ENCODE measurements at places on chromosomes 1 and 21.

DNA sequence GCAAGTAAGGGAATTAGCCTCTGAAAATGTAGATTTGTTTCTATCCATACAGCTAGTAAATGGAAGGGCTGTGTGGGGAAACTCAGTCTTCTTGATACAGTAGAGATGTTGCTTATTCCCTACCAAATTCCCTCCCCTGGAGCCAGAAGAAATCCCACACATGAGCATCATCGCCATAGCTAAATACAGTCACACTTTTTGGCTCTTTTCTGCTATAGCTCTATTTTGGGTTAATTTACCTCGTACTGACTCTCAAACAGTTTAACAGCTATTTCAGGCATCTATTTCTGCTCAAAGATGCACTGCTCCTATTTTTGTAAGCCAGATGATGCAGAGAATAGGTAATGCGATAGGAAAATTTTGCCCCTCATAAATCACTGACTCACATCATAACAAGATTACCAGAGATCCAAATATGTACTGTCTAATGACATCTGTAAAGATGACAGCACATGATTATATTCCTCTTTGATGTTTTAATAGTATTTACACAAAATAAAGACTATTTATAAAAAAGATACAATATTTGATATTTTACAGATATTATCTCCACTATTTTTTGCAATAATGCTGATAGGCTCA is 58.6 kb downstream of the XCL1 start:
- no peak for DNase-seq

DNA sequence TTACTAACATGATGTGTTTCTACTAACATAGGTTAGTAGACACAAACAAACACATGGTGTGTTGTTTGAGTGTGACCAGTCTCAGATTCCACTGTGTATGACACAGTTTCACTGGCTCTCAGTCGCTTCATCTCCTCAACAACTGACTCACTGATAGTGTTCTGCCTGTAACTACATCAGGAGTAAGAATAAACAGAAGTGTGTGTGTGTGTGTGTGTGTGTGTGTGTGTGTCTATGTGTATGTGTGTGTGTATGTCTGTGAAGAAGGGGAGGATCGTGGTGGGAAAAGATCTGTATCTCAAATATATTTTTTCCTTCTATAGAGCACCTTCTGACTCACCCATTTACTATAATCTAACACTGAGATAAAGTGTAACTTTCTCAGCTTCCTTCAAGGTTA is 391.0 kb downstream of the PTPRC start:
- DNase-seq: no peak

GRCh38 chr1:63068626-63069025 is 253.7 kb upstream of the FOXD3 start:
- DNase-seq: no peak

GRCh38 chr1:71262970-71263369 is 182.1 kb upstream of the ZRANB2 start:
- no peak for DNase-seq

GRCh38 chr1:116537040-116537831 is 33.6 kb downstream of the CD58 start:
- no peak for DNase-seq

DNA sequence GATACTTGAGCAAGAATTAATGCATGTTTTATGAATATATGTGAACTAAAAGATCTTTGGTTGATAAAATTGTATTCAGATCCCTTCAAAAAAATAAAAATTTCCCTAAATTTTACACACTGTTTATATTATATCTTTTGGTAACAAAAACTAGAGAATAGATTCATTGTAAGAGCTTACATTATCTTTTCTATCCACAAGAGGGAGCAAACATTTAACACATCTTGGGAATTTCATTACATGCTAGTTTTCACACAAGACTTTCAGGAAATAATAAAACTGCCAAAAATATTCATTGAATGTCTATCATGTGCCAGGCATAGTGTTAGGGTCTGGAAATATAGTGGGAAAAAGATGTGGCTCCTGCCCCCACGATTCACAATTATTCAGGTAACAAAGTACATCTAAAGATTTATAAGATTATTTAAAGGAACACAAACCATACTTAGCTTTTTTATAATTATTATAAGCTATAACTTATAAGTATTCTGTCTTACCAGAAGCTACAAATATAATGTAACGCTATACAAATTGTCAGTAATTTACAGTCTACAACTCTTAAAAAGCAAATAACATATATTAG is 30.6 kb downstream of the FAF1 start:
- DNase-seq: no peak

DNA sequence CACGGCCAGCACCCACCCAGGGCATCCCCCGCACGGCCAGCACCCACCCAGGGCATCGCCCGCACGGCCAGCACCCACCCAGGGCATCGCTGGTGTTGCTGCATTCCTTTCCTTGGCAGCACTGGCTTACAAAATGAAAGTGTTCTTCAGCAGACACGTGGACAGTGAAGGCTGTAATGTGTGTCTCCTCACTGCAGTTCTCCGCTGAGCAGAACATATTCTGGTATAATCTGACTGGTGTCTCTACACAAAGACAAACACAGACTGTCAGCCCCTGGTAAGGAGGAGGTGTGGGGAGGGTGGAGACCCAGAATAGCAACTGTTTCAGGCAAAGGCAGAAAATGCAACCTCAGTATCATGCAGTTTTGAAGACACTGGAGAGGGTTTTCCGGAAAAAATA is 7.3 kb downstream of the LYPD8 start:
- no peak for DNase-seq

- no peak for DNase-seq
Measured at GRCh38 chr1:154190550-154190949, 1.4 kb downstream of the TPM3 start.

- peak; percentile 75 for DNase-seq
Measured at GRCh38 chr1:180632326-180633056, 669 bp downstream of the XPR1 start.

GRCh38 chr1:180494370-180494769 is 8.0 kb downstream of the ACBD6 start:
- no peak for DNase-seq

DNA sequence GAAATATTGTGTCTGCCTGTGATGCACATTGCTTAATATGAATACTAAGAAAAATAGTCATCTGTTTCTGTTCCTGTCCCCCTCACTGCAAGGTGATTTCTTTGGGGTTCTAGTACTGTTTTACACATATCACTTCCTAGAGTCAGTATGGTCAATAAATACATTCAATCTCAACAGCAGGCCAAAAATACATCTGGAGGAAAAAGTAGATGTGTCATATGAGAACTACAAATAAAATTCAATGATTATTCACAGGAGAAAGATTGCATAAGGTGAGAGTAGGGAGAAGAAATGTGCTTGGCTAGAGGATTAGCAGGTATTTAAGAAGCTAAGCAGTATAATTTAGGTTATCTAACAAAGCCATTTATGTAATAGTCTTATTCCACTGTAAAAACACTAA is 45.3 kb upstream of the SAMSN1 start:
- no peak for DNase-seq

GRCh38 chr1:181160322-181160721 is 71.8 kb downstream of the IER5 start:
- no peak for DNase-seq

DNA sequence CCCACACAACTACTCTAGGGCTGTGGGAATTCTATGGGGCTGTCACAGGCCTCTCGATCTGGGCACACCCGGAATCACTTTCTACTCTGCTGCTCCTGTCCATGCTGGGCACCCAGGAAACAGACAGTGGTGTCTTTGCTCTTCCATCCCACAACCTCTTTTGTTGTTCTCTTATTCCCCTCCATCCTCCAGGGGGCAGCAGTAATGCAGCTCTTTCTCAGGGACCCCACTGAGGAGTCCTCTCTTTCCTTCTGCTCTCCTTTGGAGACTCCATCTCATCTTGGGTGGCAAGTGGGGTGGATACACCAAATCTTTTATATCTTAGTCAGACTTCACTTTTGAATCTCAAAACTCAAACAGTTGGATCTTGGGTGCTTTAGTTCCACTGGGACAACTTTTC is 206.3 kb downstream of the HS2ST1 start:
- DNase-seq: no peak

DNA sequence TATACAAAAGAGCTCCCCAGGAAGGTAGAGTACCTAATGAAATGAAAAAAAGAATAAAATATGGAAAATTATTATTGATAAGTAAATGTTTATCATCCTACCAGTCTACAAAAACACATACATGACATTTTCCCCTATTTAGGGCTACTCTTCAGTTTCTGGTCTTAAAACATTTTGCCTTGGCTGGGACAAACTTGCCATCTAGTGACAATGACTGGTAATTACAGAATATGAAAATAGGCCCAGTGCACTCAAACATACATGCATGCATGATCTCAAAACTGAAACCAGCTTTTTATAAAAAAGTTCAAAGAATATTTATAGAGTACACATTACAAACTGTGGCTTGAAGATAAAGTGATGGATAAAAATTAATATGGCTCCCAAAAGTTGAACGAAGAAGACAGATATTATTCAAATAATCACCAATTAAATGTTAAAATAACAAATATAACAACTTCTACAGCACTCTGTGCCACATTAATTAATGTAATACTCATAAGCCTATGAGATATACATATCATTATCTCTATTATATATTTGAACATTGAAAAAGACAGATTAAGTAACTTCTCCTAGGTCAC is 10.5 kb upstream of the RNPC3 start:
- DNase-seq: no peak

DNA sequence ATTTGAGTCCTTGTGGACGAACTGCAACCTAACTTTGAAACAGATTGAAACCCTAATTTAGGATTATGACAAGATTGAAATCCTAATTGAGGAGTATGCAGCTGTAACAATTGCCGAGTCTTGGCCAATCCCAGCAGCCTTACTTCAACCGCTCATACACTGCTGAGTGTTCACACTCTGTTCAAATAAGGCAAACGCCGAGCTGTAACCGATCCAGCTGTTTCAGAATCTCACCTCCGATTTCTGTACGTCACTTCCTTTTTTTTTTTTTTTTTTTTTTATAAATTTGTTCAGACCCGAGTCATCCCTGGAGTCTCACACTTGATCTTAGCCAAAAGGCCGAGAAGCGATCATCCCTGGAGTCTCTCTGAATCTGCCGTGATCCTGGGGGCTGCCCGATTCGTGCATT is 22.3 kb upstream of the ATP5PO start:
- DNase-seq: no peak

DNA sequence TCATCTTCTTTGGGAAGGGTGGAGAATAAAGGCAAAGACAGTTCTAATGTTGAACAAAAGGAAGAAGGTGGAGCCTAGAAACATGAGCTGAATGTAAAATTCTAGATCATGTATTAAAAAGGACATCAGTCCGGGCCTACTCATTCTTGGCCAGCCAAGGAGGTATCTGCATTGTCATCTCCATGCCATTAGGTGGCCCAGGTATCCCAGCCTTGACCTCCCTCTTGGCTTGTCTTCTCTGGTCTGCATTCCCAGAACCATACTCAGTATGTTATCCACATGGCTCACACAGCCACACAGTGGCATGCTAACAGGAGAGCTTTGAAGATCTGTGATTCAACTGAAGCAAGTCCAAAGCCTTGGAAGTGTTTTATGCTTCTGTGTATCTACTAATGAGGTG is 369.8 kb upstream of the KAZN start:
- no peak for DNase-seq

- no peak for DNase-seq
Measured at GRCh38 chr1:91427741-91428140, 23.1 kb upstream of the HFM1 start.

GRCh38 chr1:47184822-47185677 is 4.8 kb downstream of the PDZK1IP1 start:
- DNase-seq: no peak

GRCh38 chr21:16534408-16535101 is 804.8 kb downstream of the USP25 start:
- DNase-seq: peak; percentile 68

DNA sequence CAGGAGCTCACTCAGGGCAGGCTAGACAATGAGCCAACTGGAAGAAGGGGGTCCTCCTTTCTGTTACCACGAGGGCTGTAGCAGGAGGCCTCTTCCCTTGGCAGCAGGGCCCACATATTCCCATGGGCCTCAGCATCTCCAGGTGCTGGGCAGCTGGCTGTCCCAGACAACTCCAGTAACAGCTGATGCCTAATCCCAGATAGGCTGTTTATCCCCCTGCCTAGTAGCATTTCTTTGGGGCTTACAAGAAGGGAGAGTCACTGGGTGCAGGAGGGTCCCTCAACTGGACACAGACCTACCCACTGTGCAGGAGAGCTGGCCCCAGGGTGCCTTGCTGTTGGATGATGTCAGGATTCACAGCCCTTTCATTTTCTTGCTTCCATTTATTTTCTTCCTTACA is 278.2 kb downstream of the DSCAM start:
- DNase-seq: no peak

GRCh38 chr1:39294531-39294930 is 90.0 kb downstream of the MACF1 start:
- DNase-seq: no peak

DNA sequence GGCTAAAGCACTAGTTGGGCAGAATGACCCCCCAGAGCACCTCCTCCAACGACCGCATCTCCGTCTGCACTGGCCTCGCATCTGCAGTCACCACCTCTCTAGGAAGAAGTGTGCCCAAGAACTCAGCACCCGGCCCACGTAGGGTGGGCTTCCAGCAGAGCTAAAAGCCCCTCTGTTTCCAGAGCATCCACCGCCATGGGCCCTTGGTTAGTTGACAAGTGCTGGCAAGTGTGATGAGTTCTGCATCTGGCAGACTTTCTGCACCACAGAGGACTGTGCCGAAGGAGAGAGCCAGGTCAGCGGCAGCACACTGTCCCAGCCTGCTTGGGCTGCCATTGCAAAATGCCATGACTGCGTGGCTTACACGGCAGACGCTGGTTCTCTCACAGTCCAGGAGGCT is 76.4 kb upstream of the COL6A1 start:
- DNase-seq: no peak

Data from C1 segment of cervical spinal cord (tissue), 14 donors.